ENCODE measurements at places on chromosomes 7 and 10.

DNA sequence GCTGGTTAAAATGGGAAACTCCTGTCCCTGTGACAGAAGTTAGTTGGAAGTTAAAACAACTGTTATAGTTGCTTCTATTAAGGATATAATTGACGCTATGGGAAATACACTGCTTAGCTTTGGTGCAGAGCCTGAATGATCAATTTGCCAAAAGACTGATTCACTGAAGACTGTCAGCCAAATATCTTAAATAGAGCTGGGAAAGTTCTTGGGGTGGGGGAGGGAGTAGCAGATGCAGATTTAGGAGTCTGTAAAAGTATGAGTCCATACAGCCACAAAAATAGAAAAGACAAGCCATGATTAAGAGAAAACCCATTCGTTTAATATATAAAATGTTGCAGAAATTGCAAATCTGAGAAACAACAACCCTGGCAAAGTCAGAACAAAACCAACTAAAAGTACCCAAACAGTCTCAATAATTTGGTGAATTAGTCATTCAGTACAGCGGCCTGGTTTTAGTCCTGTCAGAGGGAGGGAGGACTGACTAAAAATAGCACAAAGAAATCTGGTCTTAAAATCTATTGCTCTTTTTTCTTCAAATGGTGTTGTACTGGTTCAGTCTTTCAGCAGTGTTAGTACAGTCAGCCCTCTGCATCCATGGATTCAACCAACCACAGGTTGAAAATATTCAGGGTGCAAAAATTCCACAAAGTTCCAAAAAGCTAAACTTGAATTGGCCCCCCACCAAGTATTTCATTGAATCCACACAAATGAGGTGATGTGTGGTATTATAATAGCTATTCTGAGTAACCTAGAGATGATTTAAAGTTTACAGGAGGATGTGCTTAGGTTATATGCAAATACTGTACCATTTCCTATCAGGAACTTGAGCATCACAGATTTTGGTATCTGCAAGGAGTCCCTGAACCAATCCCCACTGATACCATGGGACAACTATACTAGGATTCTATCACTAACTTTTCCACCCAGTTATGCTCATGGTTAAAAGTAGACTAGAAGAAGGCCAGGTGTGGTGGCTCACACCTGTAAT, 30.0 kb downstream of the STK17A start:
- no peak for DNase-seq

DNA sequence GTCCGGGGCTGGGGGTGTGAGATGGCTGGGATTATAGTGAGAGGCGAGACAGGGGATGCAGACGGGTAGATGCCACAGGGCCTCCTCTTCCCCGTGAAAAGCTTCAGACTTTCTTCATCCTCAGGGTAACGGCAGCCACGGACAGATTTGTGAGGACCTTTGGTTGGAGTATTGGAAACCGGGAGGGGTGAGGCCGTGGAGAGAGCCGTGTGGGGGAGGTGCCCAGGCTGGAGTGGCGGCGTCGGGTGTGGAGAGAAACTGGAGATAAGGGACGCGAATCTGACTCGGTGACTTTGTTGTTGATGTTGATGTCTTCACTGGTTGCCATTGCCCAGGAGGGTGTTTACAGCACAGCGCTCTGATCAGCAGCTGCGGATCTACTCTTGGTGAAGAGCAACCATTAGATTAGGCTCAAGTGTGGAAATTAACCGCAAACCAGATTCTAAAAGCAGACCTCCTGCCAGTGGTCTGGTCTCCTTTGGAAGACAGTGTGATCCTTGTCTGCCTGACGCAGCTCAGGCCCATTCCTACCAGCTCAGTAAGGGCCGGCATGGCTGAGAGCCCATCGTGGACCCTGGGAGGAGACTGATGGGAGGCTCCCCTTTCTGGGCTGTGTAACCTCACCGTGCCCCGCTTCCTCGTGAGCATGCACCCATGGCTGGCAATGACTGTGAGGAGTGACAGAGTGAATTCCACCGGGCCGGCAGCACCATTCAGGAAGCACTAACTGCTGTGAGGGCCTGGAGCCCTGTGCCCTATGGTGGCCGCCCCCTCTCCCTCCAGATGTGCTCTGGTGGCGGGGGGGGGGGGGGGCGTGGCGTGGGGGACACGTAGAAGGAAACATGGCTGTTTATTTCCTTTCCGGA, 90.3 kb downstream of the INPP5A start:
- DNase-seq, result peak; percentile 19

DNA sequence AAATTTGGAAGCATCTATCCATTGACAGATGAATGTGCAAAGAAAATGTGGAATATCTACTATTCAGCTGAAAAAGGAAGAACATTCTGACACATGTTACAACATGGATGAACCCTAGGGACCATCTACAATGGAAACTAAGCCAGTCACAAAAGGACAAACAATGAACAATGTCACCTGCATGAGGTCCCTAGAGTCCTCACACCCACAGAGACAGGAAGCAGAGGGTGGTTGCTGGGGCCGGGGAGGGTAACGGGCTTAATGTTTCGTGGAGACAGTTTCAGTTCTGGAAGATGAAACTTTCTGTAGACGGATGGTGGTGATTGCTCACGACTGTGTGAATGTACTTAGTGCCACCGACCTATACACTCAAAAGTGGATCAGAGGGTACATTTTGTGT, 282.9 kb downstream of the ADARB2 start:
- DNase-seq, result no peak

- DNase-seq, result no peak
These were observed 192.7 kb downstream of the TCF7L2 start for GRCh38 chr10:113142601-113143362.

DNA sequence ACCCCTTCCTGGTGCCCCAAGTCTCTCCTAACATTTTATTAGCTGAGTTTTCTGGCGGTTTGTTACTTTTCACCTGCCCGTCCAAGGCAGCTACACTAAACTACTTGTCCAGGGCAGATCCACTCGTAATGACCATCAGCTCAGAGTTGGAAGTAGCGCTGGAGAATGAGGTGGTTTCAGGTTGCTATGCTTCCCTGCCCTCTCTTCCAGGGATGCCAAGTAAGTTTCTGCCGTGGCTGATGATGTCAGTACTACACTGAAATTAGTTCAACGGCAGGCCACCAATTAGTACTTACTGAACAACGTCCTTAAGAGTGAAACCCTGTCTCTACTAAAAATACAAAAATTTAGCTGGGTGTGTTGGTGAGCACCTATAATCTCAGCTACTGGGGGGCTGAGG, 55.2 kb downstream of the DIP2C start:
- DNase-seq, result no peak

- DNase-seq, result no peak
These were observed 637.7 kb downstream of the PARD3 start for GRCh38 chr10:34177445-34177844.

DNA sequence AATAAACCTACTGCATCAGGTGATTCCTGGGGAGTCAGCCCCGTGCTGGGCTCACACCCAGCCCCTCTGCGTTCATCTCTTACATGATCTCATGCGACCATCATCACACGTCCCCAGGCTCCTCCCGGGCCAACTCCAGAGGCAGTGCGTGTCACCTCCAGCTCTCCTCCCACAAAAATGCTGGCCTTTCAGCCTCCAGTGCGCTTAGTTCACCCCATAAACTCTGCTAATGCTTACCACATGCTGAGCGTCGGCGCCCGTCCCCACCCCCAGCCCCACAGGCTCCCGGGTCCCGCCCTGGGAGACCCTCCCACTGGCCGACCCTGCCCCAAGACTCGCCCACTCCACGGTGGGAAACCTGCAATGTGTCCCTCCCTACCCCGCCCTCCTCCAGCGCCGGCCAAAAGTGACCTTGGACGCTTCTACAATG, 816 bp upstream of the SDK1 start:
- no peak for DNase-seq

DNA sequence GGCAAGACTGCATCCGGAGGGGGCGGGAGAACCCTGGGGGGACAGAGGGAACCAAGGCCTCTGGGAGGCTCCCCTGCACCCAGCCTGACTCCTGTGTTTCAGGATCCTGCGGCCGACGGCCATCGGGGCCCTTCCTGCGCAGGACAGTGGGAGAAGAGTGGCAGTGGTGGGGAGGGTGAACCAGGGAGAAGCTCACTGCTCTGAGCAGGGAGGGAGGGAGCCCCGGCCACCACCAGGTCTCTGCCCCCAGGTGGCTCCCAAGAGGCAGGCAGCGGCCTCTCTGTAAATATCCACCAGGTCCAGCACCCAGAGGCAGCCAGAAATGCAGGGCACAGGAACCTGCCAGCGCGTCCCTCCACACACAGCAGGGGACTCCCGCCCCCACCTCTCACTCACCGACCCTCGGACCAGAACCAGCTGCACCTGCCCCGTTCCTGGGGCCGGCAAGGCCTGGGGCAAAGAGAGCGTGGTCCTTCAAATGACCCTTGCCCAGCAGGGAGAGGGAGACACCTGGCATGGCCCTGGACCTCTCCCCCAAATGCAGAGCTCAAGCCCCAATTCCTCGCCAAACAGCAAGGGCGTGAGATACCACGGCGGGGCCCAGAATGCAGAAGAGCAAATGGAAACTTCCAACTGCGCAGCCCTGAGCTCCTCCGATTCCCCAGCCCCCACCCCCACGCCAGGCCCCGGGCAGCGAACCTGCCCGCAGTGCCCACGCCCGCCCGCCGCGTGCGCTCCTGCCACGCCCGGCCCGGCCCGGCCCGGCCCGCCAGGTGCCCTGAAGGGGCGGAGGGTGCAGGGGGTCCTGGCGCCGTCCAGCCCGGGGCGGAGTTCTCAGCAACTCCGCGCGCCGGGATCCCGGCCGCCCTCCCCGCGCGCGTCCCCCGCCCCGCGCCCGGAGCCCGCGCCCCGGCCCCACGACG, 805 bp downstream of the RASGEF1A start:
- DNase-seq, result peak; percentile 29

GRCh38 chr10:112899391-112900065, 50.5 kb upstream of the TCF7L2 start:
- no peak for DNase-seq

DNA sequence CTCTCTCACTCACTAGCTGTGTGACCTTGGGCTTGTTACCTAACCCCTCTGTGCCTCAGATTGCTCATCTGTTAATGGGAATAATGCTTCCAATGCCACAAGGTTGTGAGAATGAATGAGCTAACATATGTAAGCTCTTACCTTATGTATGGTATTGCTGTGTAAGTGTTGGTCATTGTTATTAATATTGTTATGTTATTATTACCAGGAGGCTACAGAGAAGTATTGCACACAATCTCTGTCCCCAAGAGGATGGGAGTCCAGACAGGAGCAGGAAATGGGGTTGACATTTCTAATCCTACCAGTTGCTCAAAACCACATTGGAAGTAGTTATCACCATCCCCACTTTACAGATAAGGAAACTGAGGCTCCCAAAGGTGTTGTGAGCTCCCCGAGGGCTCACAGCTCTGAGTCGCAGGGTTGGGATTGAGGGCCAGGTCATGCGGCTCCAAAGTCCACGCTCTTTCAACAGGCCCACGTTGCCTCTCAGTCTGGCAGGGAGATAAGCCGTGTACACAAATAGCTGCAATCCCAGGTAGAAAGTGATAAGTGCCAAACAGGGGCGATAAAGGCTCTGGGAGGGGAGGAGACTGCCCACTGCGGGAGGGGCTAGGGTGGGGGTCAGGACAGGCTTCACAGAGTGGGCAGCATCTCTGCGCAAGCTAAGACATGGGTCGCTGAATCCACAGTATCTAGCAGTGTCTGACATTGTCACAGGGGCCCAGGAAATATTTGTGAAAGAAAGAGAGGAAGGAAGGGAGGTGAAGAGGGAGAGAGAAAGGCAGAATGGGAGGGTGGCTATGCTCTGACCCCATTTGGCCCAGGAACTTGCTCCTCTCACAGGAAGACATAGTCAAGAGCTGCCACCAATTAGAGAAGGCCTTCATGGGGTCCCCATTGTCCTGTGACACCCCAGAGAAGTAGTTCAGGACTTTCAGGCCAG, 9.6 kb upstream of the ZMIZ1 start:
- no peak for DNase-seq
